Hippocampal formation (tissue), 2 donors: ENCODE measurements at places on chromosomes 13 and 19.

GRCh38 chr19:18379803-18380747 is 5.9 kb upstream of the GDF15 start:
- no peak for DNase-seq

GRCh38 chr13:48493066-48493765 is 39.7 kb downstream of the RCBTB2 start:
- DNase-seq: no peak

DNA sequence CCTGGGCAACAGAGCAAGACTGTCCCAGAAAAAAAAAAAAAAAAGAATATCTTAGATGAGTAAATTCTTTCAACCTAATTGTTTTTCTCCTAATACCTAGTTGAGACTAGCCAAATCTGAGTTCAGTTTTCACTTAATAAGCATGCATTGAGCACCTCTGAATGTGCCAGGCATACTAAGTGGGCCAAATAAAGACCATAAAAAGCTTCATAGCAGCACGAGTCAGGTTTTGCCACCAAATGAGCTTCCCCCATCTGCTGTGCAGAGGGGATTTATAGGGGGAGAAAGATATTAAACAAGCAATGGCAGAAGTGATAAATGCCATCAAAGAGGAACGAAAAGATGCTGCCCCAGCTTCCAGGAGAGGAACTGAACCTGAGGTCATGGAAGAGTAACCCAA is 11.4 kb downstream of the THSD1 start:
- DNase-seq: no peak

DNA sequence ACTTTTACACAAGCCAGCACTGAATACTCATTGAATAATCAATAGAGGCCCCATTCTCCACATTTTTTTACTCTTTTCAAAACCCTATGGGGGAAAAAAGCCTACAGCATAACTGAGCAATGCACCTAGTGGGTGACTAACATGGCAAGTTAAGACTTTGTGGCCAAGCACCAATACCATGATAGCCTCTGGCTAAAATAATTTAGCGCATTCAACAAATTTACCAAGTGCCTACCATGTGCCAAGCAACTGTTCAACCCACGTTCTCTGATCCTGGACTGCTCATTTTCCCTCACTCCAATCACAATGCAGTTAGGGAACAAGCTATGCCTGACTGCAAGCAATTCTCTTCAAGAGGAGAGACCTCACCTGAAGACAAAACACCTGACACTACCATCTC is 3.0 kb downstream of the ANKRD10 start:
- DNase-seq: no peak

- DNase-seq: no peak
Observed at GRCh38 chr19:27909861-27910260, 1303.1 kb downstream of the UQCRFS1 start.

DNA sequence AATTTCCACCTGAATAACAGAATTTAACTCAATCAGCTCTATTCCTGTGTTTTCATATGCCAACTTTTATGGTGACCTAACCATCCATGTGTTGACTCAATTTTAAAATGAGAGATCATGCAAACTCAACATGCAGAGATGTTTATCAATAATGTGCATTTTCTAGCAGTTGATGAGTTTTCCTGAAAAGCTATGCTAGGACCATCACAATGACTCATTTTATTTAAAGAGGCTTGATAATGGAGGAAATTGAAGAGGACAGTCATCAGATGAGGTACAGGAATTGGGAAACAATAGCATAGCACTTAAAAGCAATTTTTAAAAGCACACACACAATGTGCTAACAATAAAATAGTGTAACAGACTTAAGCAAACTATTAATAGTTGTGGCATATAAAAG is 127.1 kb downstream of the VWA8 start:
- no peak for DNase-seq

GRCh38 chr13:23628250-23628649 is 58.0 kb downstream of the TNFRSF19 start:
- DNase-seq: no peak

DNA sequence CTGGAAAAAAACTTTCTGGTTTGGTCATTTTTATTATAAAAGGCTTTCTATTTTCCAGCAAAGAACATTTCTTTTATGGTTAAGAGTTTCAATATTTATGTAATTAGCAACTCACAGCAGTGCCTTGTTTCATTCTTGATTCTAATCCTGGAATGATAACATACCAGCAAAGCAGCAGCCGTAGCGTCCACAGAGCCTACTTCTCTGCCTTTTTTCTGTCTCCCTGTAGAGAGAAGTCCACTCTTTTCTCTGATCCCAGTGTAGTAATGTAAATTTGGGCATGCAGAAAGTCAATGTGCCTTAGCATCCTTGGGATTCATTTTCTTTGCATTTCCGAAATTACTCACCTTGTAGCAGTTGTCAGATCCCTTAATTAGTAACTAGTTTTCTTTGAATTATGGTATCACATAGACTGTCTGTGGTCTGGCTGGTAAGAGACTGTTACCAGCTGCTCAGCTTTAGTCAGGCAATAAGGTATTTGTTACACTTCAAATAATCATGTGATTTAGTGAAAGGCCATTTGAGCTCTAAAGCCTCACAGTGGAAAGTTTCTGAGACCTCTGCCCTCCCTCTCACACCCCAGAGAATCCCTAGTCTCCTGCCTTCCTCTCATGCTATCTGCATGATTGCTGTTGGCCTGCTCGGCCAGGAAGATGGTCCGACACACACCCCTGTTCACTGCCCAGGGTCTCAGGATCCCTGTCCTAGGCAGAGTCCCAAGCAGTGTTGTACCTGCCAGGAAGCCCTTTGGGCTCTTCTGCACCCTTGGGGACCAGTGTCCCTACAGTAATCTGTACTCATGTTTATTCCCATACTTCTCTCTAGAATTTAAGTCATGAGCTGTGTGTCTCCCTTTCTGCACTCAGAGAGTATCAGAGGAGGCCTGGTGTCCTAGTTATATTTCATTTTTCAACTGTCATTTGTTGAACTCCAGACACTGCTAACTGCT is 86.3 kb downstream of the LRCH1 start:
- DNase-seq: no peak

DNA sequence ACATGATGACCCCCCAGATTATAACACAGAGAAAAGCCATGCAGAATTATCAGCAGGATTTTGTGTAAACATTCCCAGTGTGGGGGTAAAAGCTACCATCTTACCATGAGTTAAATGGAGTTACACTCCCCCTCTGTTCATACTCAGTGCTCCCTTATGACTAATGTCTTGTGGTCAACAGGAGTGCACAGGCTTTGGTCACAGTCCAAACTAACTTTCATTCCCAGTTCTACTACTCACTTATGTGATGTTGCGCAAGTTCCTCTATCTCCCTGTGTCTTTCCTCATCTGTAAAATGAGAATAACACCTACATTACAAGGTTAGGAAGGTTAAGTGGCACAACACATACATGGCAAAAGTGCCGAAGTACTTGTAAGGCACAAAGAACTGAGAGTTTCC is 277.9 kb downstream of the RBM26 start:
- no peak for DNase-seq

- no peak for DNase-seq
Observed at GRCh38 chr19:38710416-38710702, 33.9 kb downstream of the CAPN12 start.

DNA sequence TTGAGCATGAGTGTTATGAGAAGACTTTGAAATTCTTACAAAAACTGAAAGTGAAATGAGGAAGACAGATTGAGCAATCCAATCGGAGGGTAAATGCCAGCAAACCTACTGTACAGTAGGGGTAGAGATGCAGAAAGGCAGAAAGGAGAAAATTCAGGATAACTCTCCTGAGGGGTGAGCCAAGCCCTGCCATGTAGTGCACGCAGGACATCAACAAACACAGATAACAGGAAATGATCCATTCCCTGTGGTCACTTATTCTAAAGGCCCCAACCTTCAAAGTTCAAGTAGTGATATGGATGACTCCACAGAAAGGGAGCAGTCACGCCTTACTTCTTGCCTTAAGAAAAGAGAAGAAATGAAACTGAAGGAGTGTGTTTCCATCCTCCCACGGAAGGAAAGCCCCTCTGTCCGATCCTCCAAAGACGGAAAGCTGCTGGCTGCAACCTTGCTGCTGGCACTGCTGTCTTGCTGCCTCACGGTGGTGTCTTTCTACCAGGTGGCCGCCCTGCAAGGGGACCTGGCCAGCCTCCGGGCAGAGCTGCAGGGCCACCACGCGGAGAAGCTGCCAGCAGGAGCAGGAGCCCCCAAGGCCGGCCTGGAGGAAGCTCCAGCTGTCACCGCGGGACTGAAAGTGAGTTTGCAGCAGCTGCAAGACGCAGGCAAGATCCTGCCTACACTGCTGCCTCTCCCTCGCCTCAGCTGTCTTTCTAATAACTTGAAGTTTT is at the start of gene TNFSF13B:
Gene TNFSF13B, plus strand, starts transcription at position 118 of the 728 bp plus-strand sequence. Its CDS starts 178 bp downstream, at position 296.
- peak; percentile 29 for DNase-seq

GRCh38 chr19:44576843-44577565 is 36.4 kb upstream of the IGSF23 start:
- DNase-seq: no peak

GRCh38 chr19:5586300-5587070 is 18.7 kb upstream of the TINCR start:
- no peak for DNase-seq

DNA sequence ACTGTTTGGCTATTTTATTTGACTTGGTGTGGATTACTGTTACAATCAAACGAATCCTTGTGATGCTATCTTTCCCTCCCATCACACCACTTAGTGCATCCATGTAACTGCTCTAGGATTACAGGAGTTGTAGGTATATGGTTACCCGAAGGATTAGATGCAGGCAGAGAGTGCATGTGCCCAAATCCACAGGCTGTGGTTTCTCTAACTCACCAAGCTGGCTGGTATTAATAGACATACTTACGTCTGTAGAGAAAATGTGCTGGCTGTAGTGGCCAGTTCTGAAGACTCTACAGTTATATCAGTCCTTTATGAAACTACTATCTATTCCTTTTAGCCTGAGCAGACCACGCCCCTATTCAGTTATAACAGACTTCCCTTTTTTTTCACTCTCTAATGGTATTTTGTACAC is 1.1 kb upstream of the HMGB1 start:
- DNase-seq: no peak

DNA sequence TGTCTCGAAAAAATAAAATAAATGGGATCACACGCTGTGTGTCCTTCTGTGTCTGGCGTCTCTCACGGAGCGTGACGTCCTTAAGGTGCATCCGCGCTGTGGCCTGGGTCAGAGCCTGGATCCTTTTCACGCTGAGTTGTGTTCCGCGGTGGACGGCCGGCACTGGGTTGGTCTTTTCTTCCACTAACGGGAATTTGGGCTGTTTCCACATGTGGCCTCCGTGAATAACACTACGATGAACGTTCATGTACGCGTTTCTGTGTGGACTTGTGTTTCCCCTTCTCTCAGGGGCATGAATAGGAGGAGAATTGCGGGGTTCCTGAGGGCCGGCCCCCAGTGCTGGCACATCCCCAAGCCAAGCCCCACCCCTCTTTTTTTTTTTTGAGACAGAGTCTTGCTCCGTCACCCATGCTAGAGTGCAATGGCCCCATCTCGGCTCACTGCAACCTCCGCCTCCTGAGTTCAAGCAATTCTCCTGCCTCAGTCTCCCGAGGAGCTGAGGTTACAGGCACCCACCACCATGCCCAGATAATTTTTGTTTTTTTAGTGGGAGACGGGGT is 6.2 kb upstream of the PTBP1 start:
- no peak for DNase-seq

- DNase-seq: no peak
Observed at GRCh38 chr13:86554066-86554465, 754.8 kb upstream of the SLITRK6 start.

DNA sequence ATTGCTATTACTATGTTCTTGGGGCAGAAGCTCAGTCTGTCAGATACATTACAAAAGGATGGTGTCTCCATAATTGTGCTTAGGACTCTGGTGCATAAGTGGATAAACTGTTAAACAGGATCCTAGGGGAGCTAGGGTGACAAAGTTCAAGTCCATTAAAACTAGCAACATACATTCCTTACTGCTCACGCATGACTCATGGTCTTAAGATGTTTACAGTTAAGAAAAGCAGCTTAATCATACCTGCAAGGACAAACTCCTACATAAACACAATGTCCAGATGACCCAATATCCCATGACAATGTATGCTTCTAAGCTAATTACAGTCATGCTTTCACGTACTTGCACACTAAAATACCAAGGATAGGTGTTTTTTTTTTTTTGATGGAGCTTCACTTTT is 3.5 kb upstream of the ZNF701 start:
- no peak for DNase-seq

- no peak for DNase-seq
Observed at GRCh38 chr19:51144482-51145045, 2.5 kb downstream of the SIGLEC7 start.

DNA sequence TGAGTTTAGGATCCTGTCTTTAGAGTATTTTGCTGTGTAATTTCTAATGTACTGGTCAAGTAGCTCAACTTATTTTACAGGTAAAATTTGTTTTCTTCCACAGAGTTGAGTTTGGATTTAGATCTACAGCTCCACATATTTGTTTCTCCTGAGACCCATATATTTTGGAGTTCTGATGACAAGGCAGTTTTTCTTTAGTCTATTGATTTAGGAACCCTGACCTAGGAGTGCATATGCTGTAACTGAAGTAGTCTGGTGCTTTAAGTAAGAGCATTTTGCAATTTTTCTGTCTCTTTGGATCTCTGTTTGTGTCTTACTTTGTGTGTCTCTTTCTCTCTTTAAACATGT is 19.5 kb upstream of the SPRY2 start:
- no peak for DNase-seq

- no peak for DNase-seq
Observed at GRCh38 chr19:48004236-48004635, 9.8 kb downstream of the ELSPBP1 start.

- no peak for DNase-seq
Observed at GRCh38 chr13:89988206-89988605, 1359.3 kb upstream of the MIR17HG start.

- DNase-seq: no peak
Observed at GRCh38 chr13:42412812-42413483, 141.0 kb downstream of the AKAP11 start.

DNA sequence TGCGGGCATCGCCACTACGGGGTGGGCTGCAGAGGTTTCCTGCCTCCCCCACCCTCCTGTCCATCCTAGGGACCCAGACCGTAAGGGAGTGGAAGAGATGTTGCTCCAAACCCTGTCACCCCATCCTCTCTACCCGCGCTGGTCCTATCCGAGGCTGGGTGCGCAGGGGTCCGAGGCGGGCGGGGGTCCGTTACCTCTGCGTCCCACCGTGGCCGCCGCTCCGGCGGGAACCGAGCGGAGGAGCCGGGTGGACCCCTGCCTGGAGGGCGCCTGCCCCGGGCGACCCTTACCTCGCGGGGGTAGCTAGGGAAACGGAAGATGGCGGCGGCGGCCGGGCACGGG is at the start of gene DGKH:
Gene DGKH, plus strand, starts transcription at position 307 of the 342 bp plus-strand sequence. CDS start 126 bp downstream, outside the sequence.
- DNase-seq: no peak

GRCh38 chr19:51706296-51706695 is 13.2 kb downstream of the SPACA6 start:
- no peak for DNase-seq

DNA sequence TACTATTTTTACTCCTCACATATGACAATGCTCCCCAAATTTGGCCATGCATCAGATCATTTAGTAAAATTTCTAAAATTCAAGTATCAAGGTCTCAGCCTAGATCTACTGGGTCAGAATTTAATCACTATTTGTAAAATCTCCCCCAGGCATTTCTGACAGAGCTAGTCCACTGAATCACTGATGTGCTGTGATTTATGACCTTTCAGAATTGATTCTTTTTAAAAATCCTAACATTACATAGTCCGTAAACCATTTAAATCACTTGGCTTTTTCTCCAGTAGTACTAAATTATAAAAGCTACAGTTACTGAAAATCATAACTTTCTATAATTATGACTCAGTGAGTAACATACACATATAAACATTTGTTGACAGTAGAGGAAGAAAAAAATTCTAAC is 92.8 kb upstream of the RAP2A start:
- DNase-seq: no peak
